Motor neuron (in vitro differentiated cells): ENCODE measurements at places on chromosomes 4 and X. TPM values are rescaled to one million over a fixed set of nuclear protein-coding genes. Genes with fewer than 3 reads are reported as not detected.

GRCh38 chr4:174254613-174255012 is 28.9 kb downstream of the FBXO8 start:
- ATAC-seq, result no peak

GRCh38 chr4:135277980-135278315 is 1076.4 kb upstream of the PABPC4L start:
- no peak for ATAC-seq

DNA sequence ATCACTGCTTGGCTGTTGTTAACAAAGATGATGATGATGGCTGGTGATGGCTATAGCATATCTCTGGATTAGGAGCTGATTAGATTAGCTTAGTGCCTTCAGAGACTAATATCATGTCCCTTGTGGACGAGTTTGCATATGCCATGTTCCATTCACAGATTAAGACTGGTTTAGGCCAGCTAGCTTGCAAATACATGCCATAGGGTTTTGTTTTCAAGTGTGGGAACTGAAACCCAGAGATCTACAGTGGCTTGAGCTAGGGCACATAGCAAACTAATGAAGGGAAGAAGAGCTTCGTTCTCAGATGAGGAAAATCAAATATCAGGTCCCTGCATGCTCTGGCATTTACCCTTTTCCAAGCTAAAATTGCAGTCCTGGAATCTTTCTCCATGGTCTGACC is 492.3 kb downstream of the MAGEE1 start:
- ATAC-seq, result no peak

- peak; percentile 48 for ATAC-seq
Observed at GRCh38 chr4:143356493-143356892, 19.8 kb downstream of the GAB1 start.

DNA sequence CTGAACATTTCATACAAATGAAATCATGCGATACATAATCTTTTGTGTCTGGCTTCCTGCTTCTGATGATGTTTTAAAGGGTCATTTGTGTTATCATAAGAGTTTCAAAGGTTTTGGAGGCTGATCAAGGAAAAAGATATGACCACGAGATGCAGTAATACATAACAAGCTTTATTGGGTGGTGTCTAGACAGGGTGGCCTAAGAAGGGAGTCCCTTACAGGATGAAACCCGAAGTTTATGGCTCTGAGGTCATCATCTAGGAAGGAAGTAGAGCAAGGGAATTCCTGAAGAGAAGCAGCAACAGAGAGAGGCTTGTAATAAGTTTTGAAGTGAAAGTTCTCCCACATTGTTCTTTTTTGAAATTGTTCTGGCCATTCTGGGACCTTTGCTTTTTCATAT is 40.8 kb upstream of the SOD3 start:
- no peak for ATAC-seq

- ATAC-seq, result no peak
Observed at GRCh38 chr4:145935253-145936141, 3.1 kb downstream of the ZNF827 start.

GRCh38 chr4:94741304-94741703 is 16.5 kb upstream of the BMPR1B start:
- no peak for ATAC-seq

GRCh38 chr4:5050520-5051277 is 581 bp upstream of the STK32B start:
- ATAC-seq, result peak; percentile 73

- no peak for ATAC-seq
Observed at GRCh38 chr4:52935317-52935716, 73.2 kb downstream of the RASL11B start.

GRCh38 chrX:24241822-24242648 is 71.8 kb downstream of the SUPT20HL2 start:
- peak; percentile 16 for ATAC-seq

- no peak for ATAC-seq
Observed at GRCh38 chrX:109347632-109348031, 134.3 kb downstream of the GUCY2F start.

DNA sequence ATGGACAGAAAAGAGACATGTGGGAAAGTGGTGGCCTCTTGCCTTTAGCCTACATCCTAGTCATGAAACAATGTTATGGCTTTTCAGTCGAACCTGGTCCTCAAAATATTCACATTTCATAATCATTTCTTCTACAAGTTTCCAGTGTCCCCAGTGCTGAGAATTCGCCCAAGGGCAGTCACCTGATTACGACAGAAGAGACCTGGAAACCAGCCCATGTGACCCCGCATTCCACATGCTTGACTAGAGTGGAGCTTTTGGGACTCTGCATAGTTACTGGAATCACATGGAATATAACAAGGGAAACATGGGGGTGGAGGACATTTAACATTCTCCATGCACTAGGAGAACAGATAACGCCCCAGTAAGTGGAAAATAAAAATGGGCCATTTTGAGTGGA is 100.1 kb downstream of the PPARGC1A start:
- ATAC-seq, result no peak

GRCh38 chrX:71159335-71159734 is 14.7 kb downstream of the NLGN3 start:
- ATAC-seq, result no peak

GRCh38 chr4:91488946-91489345 is 814.8 kb upstream of the GRID2 start:
- ATAC-seq, result no peak

DNA sequence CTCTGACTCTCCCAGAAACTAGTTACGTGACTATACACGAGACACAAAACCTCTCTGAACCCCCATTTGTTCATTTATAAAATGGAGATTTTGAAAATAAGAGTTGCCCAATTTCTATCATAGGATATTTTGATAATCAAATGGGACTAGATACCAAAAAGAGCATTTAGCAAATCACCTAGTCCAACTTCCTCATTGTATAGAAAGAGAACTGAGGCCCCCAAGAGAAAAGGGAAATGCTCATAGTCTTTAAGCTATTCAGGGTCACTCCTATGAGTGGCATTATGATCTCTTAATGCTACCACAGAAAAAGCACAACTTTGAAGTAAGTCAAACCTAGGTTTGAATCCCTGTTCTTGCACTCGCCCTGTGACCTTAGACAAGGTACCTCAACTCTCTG is 62.7 kb downstream of the BMP15 start:
- ATAC-seq, result no peak

- no peak for ATAC-seq
Observed at GRCh38 chr4:138487670-138488069, 245.5 kb upstream of the SLC7A11 start.

DNA sequence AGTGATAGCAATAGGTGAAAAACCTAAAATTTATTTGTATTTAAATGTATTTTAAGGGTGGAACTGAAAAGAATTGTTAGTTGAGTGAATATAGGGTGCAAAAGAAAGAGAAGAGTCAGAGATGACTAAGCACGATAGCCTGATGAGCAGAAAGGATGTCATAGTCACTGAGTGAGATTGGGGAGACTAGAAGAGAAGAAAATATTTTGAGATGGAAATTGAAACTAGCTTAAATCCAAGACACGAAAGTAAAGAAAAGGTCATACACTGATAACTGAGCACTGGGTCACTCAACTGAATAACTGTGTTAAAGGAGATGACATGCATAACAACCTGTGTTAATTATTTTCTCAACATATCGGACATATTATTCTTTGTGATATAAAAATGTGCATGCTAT is 55.5 kb downstream of the SPANXN4 start:
- ATAC-seq, result no peak

- peak; percentile 83 for ATAC-seq
Observed at GRCh38 chr4:20881658-20882057, 181.4 kb downstream of the PACRGL start.

DNA sequence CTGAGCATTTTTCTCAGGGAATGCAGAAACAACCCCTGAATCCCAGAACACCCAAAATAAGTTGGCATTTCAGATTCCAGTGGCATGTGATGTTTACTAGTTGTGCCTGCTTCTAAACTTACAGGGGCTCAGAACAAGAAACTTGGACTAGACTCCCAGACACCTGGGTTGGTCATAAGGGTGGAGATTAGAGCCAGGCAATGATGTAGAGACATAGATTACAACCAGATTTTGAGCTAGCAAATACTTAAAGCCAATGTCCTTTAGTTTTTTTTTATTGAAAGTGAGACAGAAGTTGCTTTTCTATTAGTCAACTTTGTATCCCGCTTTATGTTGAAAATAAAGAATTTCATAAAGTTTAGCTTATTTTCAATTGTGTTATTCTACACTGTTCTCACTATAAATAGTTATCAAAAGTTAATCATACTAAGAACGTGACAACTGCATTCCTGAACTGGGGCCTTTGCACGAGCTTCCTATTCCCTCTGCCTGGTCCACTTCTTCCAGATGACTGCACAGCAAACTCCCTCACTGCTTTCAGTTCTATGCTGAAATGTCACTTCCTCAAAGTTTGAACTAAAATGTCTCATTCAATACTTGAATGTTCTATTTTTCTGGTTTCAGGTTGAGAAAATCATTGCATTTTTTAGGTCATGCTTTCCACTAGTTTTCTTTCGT is 224.7 kb upstream of the PPP1R2C start:
- no peak for ATAC-seq

DNA sequence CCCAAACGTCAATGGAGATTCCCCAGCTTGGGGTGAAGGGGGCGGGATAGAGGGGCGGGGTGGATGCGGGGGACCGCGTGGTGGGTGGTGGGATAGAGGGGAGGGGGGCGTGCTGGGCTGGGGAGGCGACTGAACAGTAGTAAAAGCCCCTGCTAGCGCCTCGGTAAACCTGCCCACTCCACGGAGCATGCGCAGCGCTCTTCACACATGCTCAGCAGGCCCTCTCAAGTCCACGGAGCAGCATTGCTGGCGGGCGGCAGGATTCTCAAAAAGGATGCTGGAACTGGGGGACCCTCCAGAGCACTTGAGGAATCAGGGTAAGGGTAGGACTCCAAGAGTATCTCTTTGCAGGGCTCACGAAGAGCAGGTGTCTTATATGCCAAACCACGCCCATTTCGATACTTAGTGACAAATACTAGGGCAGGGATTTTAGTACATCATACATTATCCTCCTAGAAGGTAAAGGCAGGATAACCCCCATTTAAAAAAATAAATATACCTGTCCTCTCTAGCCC is 378 bp upstream of the RPS6KA6 start:
- ATAC-seq, result peak; percentile 56

DNA sequence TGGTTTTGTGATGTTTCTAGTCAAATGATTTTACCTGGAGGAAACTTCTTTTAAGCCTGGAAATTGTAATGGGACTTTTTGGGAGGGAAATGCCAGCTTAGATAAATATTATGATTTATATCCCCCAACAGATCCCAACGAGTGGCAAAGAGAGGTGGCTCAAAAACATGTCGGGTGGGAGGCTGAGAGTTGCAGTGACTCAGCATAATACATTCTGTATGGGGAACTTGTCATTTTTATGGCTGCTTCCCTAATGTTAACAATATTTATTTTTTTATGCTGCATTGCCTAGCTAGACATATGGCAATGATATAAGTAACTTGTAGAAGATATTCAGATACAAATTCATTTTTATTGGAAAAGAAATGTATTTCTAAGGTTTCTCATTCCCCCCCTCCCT is 219.0 kb downstream of the ARHGAP10 start:
- ATAC-seq, result no peak

- ATAC-seq, result peak; percentile 82
Observed at GRCh38 chrX:45714866-45715265, 514.2 kb upstream of the DIPK2B start.

- no peak for ATAC-seq
Observed at GRCh38 chr4:101022151-101023024, 324.9 kb downstream of the PPP3CA start.

DNA sequence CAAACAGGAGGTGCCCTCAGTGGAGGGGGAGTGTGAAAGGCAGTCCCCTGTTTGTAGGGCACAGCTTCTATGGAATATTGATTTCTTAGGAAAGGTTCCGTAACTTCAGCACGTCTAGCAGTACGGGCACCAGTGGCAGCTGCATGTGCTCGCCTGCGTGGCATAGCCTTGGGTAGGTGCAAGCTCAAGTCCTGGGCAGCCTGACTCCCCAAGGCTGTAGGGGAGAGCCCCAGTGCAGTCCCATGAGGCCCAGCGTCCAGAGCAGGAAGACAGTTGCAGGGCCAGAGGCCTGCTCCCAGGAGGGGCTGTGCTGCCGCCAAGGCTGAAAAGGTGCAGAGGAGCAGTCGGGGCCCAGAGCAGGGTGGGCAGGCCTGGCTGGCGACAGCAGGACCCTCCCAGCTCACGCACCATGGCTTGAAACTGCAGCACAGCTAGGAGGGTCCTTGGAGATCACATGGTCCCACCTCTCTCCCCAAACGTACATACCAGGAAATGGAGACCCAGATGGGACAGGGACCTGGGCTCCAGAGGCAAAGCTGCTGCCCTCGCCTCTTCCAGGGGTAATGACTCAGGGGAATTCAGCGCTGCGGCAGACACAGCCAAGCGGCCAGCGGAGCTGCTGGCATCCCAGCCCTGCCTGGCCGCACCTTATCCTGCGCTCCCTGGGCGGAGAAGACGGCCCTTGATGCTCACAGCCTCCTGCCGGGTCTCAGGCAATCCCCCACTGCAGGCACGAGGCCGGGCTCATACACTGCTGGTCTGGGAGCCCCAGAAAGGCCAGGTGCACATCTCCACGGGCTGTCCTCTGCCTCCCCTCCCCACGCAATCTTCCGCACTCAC is 6.0 kb upstream of the DUSP9 start:
- peak; percentile 3 for ATAC-seq

DNA sequence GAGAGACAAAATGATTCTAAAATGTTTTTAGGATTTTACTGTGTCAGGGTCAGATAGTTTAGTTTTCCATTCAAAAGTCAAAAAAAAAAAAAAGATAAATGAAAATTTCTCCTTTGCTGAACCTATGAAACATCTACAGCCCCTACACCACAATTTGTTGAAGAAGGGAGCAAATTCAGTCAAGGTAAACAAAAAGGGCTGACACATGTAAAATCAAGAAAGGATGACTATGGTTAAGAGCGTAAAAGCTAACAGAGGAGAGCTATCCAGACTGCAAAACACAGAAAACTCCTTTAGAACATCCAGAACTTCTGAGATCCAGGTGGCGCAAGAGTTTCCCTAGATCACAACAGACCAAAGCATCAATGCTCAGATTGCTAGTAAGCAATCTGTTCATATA is 72.2 kb downstream of the RAB28 start:
- ATAC-seq, result no peak

DNA sequence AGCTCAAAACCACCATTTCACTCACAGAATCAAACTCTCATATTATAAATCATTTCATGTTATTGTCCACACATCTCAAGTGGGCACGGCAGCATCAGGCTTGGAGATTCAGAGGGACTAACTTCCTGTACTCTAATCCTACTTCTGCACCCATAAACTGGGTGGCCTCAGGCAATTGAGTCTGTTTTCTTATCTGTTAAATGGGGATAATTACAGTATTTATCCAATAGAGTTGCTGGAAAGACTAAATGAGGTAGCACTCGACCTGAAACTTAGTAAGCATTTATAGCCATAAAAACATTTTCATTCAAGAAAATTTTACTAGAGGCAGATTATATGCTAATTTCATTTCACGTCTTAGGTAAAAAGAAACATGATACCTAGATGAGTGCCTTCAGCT is 13.0 kb downstream of the TBC1D1 start:
- no peak for ATAC-seq

Gene ATP2B3
- 0.05 TPM in 1 of 2 replicates, not detected in the other for total RNA-seq

Gene UGT8
- 1.5 and 2.9 TPM in 2 replicates for total RNA-seq

Gene LDB2
- total RNA-seq, result 20.1 and 23.1 TPM in 2 replicates

Gene PABPC5
- total RNA-seq, result 11.7 and 12.3 TPM in 2 replicates

Gene HTRA3
- 0.50 and 0.54 TPM in 2 replicates for total RNA-seq

Gene CLNK
- 0.07 TPM in 1 of 2 replicates, not detected in the other for total RNA-seq

Gene DCAF12L2
- 0.89 and 0.99 TPM in 2 replicates for total RNA-seq

Gene KLHL13
- 36.3 and 37.0 TPM in 2 replicates for total RNA-seq

Gene SYNPO2
- 0.22 and 0.50 TPM in 2 replicates for total RNA-seq

Gene RIPPLY1
- total RNA-seq, result 0.81 TPM in 1 of 2 replicates, not detected in the other
